ENCODE measurements at places on chromosomes 5 and 9.

- DNase-seq = no peak
Measured at GRCh38 chr9:61671276-61671973, 481.6 kb downstream of the SPATA31A7 start.

DNA sequence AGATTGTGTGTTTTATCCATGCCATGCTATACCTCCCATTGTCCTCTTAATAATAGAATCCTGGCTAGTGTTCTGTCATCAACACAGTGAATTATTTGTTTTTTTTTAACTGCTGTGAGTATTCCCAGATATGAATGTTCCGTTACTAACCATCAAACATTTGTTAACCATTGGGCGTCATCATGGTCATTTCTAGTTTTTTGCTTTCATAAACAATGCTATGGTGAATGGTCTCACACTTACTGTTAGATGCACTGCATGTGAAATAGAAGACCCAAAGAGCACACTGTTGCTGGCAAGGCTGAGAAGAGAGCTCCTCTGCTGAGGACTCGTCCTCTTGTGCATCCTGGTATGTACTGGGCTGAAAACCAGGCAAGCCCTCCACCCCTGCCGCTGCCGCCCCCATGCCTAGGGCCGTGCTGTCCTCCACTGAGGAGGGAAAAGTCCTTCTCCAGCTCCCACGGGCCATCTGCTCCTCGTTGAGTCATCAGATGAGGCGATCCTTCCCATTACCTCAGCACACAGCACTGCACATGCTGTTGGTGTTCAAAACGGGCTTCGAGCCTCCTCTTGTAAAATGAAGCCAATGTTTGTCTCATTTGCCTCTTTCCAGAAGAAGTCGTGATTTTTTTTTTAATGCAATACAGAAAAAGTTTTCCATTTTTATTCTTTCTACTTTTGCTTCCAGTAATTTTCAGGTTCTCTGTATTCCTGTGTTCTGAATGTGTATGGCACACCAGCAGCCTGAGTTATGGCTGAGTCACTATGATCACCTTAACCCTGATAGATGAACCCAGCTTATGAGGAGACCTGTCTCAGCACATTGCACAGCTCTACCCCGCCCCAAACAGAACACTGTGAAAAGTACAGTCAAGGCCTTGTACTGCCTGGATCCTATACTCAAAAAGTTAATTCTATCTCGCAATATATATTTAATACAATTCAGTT, 219.0 kb downstream of the AOPEP start:
- DNase-seq = peak; percentile 70

DNA sequence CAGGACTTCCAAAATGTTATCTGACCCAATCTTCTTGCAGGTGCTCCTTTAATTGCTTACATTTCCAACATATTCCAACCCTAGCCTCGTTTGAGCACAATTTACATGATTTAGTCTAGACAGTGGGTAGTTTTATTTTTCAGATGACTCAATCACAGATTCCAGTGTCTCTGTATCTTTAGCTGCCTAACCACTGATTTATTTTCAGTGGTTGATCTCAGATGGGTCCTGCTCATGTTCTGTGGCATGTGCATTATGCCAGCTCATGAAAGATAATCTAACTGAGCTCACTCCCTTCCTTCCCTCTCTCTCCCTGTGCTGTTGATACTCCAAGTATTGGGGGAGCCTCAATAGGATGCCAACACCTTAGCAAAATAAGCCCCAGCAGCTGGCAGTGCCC, 106.1 kb upstream of the ICE1 start:
- no peak for DNase-seq

GRCh38 chr5:96150007-96150406, 188.4 kb upstream of the ELL2 start:
- DNase-seq = no peak

DNA sequence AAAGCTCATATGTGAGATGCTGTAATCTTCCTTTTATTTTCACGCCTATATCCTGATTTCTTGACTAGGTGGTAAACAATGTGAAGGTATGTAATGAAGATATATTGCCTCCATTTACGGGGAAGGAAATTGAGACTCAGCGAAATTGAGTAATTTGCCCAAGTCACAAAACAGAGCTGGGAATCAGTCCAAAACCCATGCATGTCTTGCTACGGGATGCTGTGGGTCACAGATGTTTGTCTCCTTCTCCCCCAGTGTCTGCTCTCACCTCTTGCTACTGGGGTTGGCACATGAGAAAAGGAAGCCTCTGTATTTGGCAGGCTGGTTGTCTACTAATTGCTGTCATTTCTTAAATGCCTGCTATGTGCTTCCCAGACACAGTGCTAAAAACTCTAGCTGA, 53.7 kb upstream of the TEX48 start:
- no peak for DNase-seq

DNA sequence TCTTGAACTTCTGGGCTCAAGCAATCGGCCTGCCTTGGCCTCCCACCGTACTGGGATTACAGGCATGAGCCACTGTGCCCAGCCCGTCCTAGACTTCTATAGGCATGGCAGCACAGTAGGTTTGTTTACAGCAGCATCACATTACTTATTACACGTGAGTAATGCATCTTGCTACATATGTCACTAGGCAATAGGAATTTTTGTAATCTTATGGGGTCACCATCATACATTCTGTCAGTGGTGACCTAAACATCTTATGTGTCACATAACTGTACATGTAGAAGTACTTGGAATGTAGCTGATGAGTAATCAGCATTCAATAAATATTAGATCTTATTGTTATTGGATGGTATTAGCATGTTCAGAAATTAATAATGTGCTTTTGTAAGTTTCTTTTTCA, 22.9 kb upstream of the ABCA1 start:
- DNase-seq = no peak

GRCh38 chr5:2105141-2105540, 222.4 kb upstream of the IRX4 start:
- no peak for DNase-seq

GRCh38 chr5:150496534-150496933, 11.4 kb upstream of the NDST1 start:
- DNase-seq = no peak

- DNase-seq = no peak
Measured at GRCh38 chr9:118959366-118959765, 409.9 kb downstream of the BRINP1 start.

- no peak for DNase-seq
Measured at GRCh38 chr5:167255926-167256325, 1035.5 kb upstream of the WWC1 start.

DNA sequence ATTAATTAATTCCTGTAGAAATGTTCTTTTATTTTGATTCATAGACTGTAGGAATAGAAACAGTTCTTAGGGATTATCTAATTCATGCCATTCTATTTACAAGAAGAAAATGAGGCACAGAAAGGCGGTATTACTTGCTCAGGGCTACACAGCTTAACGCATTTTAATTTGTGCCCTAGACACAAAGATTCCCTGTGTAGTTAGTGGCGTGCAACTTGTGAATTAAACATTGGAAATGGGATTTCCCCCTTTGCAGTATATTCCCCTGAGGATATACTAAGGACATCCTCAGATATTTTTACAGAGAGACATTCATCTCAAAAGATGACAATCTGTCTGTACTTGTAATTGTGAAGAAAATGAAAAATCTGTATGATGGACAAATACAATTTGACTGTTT, 108.1 kb downstream of the SGCD start:
- no peak for DNase-seq

GRCh38 chr5:86536396-86536795, 81.3 kb upstream of the COX7C start:
- no peak for DNase-seq

GRCh38 chr5:137501846-137502406, 2.8 kb upstream of the SPOCK1 start:
- no peak for DNase-seq

DNA sequence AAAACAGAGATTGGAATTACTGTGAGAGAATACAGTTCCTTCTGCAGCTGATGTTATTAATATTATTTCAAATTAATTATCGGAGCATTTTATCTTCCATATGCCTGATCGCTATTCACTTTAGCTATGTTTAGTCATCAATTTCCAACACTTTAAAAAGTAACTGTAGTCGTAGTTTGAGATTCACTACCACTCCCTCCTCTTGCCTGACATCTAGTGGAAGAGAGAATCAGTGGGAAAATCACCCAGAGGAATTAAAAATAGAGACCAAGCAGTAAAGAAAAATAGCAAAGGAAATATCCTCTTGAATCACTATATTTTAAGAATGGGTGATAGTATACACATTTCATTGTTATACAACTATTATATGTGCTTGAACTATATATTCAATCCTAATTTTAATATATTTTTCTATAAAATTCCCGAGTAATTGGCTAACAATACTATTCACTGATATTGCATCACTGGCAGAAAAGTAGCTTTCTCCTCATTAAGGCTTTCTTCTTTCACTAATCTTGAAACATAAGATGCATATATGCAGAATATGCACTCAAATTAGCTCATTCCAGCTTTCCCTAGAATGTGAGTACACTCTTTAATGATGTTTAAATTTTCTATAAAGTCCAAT, 708.7 kb downstream of the CDH9 start:
- no peak for DNase-seq

DNA sequence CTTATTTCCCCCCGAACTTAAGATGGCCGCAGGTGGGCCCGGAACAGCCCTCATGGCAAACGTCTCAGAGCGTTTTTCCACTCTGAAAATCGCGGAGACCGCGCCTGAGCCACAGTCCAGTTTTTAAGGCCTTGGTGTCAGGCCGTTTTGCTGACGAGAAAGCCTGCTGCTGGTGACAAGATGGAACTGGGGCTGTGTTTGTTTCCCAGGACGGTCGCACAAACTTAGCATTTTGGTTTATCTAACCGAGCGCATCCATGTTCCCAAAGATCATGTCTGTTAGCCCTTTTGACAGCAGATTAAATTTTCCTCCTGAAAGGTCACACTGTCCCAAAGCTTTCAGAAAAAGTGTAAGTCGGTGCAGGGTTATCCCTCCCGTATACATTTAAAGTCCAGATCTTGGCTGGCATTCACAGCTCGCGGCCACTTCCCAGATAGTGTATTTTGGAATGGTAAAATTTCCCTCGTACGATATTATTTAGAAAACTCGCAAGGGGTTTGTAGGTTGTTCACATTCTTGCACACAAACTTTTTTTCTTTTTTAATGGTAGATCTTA, 812 bp downstream of the SREK1 start:
- DNase-seq = no peak

- no peak for DNase-seq
Measured at GRCh38 chr5:78644741-78645300, 3.8 kb downstream of the LHFPL2 start.

- DNase-seq = no peak
Measured at GRCh38 chr9:81607593-81608288, 81.6 kb downstream of the TLE1 start.

GRCh38 chr9:16728137-16728508, 142.3 kb downstream of the BNC2 start:
- DNase-seq = no peak

DNA sequence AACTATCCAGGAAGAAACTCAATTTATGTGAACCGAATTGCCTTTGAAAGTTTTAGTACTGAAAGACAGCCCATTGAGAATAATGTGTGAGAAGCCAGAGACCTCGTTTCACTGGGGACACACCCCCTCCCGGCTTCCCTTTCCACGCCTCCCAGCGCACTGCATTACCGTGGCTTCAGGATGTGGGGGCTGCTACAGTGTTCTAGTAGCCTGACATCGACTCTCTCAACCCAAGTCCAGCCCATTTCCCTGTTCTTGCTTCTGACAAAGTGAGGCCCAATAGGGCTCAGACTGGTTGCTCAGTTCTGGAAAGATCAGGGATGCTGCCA, 3.5 kb downstream of the PAX5 start:
- no peak for DNase-seq

GRCh38 chr9:4193391-4193790, 106.5 kb downstream of the GLIS3 start:
- DNase-seq = no peak

DNA sequence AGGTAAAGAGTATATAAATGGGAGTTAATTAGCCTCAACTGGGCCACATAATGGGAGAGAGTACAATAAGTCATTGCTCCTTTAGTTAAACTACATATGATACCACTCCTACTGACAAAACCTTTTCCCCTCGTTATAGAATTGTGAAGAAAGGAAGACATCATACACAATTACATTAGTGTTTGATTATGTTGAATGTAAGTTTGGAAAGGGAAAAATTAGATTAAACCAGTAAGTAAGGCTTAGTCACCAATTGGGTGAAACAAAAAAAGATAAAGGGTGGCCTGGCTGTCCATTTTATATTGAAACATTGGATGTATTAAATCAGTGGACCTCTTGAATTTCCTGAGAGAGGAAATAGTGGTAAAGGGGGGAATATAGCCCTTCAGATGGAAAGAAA, 464.3 kb upstream of the PAPPA start:
- DNase-seq = no peak

DNA sequence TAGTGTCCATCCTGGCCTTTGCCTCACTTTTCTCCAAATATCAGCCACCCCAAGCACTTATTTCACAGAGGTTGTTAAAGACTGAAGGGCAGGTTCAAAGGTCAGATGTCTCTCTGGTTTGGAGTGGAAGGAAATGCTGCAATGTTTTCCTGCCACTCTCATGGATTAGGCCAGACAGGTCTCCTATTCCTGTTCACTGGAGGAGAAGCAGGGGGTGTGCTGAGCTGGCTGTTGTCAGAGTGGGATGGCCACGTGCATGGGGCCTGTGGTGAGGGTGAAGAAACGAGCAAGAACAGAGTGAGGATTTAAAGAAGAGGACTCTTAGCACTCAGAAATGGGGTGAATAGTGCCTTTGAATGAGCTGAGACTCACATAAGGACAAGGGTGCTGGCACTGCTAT, 6.7 kb downstream of the TMEM8B start:
- no peak for DNase-seq

DNA sequence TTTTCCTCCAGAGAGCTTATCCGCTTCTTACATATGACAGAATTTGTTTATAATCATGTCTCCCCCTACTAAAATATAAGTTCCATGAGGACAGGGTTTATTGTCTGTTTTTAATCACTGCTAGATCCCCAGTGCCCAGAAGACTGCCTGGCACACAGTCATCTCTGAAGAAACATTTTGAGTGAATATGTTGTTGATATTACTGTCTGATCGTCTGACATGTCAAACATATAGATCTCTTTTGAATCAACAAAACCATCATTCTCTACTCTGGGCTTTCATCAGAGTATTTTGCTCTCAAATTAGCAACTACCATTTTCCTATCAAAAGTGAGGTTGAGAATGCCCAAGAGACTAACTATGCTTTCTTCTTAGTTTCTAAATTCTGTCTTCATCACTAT, 67.3 kb upstream of the SHISAL2B start:
- DNase-seq = no peak

DNA sequence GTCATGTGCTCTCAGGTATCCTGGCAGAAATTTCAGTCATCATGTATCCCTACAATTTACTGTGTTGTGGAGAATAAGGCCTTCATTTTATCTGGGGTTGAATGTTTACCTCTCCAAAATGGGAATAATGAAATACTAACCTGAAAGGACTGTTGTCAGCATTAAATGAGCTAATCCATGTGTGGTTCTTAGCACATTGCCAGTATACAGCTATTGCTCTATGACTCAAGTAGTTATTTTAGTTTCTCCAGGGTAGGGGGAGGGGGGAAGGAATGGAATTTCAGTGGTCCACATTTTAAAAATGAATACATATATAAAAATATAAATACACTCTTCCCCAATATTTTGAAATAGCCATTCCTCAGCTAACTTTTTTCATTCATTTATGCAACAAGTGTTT, 3.5 kb downstream of the PAM start:
- DNase-seq = no peak

- DNase-seq = no peak
Measured at GRCh38 chr9:106954974-106955850, 92.2 kb downstream of the ZNF462 start.

Data from hippocampal formation (tissue), 2 donors.